ENCODE measurements at places on chromosomes 13 and 19.

DNA sequence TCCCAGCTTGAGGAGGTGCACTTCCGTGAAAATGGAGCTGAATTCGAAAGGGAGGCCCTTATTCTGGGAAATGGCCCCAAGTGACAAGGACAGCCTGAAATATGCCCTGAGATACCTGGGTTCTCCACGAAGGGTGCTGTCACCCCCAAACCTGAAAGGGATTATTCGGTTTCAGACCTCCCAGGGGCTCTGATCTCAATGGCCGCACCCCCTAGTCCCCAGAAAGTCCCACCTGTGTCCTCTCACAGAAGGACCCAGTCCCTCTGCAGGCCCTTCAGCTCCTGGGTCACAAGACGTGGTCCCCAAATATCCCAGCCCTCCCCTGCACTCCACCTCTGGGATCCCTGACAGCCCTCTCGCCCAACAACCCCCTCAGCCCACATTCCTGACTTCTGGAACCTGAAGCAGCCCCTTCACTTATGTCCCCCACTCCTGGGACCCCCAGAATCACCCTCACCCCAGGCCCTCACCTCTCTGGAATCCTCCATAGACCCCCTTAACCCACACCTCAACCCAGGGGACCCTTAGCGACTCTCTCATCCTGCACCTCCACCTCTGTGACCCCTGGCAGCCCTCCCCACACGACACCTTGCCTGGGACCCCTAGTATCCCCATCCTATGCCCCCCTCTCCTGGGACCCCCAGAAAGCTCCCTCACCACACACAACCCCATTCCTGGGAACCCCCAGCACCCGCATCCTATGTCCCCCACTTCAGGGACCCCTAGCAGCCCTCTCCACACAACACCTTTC, 606 bp downstream of the SYNGR4 start:
- DNase-seq: no peak
- no peaks in the 10 kb centered on the region for H3K36me3 ChIP-seq
- H3K4me1 ChIP-seq: peaks cover 29% of the 10 kb centered on the region

DNA sequence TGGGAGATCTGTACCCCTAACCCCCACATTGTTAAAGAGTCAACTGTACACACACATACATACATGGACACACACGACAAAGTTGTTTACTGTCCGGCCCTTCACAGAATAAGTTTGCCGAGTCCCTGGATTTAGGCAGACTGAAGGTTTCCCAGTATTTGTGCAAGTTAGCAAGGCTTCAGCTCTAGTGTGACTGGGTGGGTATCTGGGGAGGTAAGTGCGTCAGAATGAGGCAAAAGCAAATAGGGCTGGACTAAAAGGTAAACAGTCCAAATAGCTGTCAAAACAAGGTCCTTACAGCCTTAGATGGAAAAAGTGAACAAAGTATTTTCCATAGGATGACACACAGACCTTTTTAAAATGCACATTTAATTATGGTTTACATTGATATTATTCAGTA, 228.4 kb upstream of the UFM1 start:
- no peak overlapping the region for H3K27ac ChIP-seq
- no peak overlapping the region for H3K4me3 ChIP-seq
- H3K27me3 ChIP-seq: no peaks in the 10 kb centered on the region
- no peaks in the 10 kb centered on the region for H3K4me1 ChIP-seq
- no peak for DNase-seq
- no peaks in the 10 kb centered on the region for H3K36me3 ChIP-seq

- no peak overlapping the region for H3K27ac ChIP-seq
- no peaks in the 10 kb centered on the region for H3K36me3 ChIP-seq
- peaks cover 3% of the 10 kb centered on the region for H3K4me1 ChIP-seq
- no peak overlapping the region for H3K4me3 ChIP-seq
- DNase-seq: no peak
Measured at GRCh38 chr13:43792076-43792881, 5.5 kb upstream of the ENOX1 start.

GRCh38 chr19:57282011-57282643, 1.8 kb downstream of the ZNF460 start:
- DNase-seq: peak; percentile 55
- H3K4me1 ChIP-seq: peaks cover 34% of the 10 kb centered on the region
- peak overlapping the region; percentile 74 for H3K4me3 ChIP-seq
- peak overlapping the region; percentile 95 for H3K27ac ChIP-seq

- no peak overlapping the region for H3K4me3 ChIP-seq
- H3K27ac ChIP-seq: no peak overlapping the region
- no peaks in the 10 kb centered on the region for H3K27me3 ChIP-seq
Measured at GRCh38 chr19:9566729-9567128, 17.6 kb downstream of the ZNF121 start.

GRCh38 chr19:30699871-30700280, 327.7 kb downstream of the ZNF536 start:
- H3K4me1 ChIP-seq: no peaks in the 10 kb centered on the region
- H3K27me3 ChIP-seq: peaks cover 8% of the 10 kb centered on the region
- H3K36me3 ChIP-seq: no peaks in the 10 kb centered on the region
- no peak overlapping the region for H3K27ac ChIP-seq
- H3K4me3 ChIP-seq: no peak overlapping the region

GRCh38 chr13:19601749-19602725, 31.4 kb upstream of the MPHOSPH8 start:
- H3K4me3 ChIP-seq: peak overlapping the region; percentile 73
- peaks cover 51% of the 10 kb centered on the region for H3K27me3 ChIP-seq
- H3K36me3 ChIP-seq: peaks cover 8% of the 10 kb centered on the region
- peak; percentile 29 for DNase-seq
- peaks cover 3% of the 10 kb centered on the region for H3K4me1 ChIP-seq

- H3K4me1 ChIP-seq: peaks cover 23% of the 10 kb centered on the region
- DNase-seq: no peak
- H3K4me3 ChIP-seq: peak overlapping the region; percentile 6
- peak overlapping the region; percentile 56 for H3K27ac ChIP-seq
- peaks cover 32% of the 10 kb centered on the region for H3K36me3 ChIP-seq
Measured at GRCh38 chr19:29610213-29610573, 4.1 kb downstream of the POP4 start.

DNA sequence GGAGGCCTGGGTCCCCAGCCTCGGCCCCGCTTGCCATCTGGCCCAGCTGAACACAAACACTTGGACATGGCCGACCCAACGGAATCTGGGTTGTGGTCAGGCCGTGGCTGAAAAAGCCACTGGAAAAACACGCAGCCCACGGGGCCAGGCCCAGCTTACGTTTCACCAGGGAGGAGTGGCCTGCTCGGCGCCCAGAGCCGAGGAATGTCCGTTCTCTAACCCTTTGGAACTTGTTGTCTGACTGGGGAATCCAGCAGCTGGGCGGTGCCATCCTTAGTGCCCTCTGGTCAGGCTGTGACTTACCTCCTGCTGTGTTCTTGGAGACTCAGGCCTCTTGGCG, 13.8 kb downstream of the CILP2 start:
- H3K4me3 ChIP-seq: no peak overlapping the region
- H3K27me3 ChIP-seq: peaks cover 6% of the 10 kb centered on the region

DNA sequence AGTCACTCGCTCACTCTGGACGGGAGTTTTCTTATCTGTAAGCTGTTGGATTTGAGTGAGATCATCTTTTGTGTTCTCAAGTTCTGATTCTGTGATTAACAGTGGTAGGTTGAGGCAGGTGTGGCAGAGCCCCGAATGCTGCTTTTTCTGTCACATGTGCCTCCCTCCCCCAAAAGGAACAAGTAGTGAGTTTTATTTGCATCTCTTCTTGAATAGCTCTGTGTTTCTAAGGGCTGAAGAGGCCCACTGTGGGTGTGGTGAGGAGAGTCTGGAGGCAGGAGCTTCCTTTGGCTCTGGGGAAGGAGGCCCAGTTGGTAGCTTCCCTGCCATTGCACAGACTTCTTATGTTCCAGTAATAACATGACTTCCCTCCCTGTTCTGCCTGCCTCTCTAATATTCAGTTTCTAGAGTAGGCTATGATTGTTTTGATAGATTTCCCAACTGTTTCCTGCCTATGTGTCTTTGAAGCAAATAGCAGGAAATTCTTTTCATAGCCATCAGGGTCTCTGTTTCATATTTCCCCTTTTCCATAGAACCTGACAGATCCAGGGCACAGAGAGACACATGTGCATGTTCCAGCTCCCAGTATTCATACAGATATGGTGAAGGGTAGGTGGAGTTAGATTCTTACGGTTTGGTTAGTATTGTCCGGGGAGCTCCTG, 23.9 kb upstream of the CXCL17 start:
- no peak for DNase-seq
- no peaks in the 10 kb centered on the region for H3K36me3 ChIP-seq
- no peaks in the 10 kb centered on the region for H3K27me3 ChIP-seq
- peaks cover 64% of the 10 kb centered on the region for H3K4me1 ChIP-seq
- peak overlapping the region; percentile 85 for H3K27ac ChIP-seq
